Sciatic nerve (tissue), 2 donors: ENCODE measurements at places on chromosomes 6 and 20.

DNA sequence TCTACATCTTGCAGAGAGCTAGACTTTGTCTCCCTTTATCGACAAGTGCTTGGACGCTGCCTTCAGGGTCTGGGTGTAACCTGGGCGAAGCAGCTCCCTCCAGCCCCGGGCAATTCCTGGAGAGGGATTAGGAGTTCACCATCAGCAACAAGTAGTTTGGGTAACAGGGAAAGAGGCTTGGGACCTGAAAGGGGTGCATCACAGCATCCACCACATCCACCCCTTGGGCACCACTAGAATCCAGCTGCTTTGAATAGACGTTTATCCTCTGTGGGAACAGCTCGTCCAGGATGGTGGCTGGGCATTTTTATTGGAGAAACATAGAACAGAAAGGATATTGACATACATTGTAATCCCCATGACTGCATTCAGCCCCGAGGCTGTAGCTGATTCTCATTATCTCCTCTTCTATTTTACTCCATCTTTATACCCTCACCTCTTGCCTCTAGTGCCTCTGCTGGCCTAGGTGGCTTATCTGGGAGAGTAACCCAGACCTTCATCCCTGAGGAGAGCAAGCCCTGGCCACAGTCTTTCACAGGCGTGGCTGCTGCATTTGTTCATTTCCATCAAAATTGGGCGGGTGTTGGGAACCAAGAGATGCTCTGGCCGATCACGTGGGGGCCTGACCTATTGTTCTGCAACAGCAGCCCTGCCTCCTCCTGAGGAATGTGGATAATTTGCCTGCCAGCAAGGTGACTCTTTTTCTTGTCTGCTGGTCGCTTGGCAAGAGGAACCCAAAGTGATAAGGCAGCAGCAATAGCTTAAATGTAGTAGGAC lies 109.2 kb upstream of the RALGAPA2 start:
- DNase-seq, result no peak

DNA sequence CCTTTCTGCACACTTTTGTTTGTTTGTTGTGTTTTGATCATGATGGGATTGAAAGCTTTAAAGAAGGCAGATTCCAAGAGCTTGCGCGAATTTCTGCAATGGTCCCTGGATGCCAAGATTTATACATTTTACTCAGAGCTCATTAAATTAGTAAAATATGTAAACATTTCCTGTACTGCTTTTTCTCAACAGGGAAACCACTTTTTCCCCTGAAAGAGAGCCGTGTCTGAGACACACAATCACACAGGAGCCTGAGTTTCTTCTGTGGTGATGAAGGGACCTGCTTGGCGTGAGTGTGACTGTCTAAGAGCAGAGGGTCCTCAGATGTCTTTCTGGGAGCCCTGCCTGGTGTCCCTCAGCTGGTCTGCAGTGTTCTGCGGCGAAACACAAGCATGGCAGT lies 12.1 kb upstream of the TAGAP start:
- no peak for DNase-seq

DNA sequence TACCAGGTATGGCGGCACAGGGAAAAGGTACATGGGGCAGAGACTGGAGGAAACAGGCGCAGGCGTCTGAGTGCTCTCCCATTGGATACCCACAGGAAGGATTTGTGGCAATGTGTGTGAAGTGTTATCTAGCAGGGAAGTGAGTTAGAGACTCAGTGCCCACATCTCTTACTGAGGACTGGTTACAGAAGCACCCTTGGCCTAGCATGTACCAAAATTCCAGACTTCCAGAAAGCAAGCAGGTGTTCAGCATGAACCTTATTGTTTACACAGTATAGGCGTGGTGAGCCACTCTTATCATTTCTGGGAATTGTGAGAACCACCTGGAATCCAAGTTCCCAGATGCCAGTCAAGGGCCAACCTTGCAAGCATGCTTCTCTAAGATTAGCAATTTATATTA lies 14.2 kb downstream of the MANBAL start:
- DNase-seq, result no peak

GRCh38 chr20:5674176-5674660 lies 76.0 kb upstream of the SHLD1 start:
- DNase-seq, result no peak

DNA sequence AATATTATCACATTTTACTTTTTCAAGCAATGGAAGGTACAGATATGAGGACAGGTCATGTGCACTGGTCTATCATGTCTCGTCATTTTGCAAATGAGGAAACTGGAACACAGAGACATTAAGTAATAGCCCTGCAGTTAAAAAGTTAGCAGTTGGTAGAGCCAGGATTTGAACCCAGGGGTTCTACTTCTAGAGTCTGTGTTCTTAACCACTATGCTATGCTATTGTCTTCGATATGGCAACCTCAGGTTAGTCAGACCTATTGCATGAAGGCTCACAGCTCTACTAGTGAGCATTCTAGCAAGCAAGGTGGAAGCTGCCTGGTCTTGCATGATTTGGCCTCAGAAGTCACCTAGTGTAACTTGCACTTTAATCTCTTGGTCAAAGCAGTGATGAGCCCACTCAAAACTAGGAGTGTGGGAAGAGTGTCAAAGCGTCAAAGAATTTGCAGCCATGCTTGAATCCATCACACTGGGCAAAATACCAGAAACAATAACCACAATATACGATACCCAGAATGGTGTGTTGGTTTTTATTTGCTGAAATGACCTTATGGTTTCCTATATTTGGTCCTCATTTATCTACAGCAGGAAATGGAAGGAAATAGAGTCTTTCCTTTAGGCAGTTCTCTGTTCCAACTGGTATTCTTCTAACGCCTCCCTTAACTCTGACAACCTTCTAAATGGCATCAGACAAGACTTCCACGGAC lies 20.4 kb upstream of the BMP2 start:
- no peak for DNase-seq

GRCh38 chr6:164167873-164168405 lies 753.4 kb downstream of the QKI start:
- DNase-seq, result no peak

- DNase-seq, result no peak
Measured at GRCh38 chr6:54112151-54112650, 958 bp downstream of the MLIP start.

DNA sequence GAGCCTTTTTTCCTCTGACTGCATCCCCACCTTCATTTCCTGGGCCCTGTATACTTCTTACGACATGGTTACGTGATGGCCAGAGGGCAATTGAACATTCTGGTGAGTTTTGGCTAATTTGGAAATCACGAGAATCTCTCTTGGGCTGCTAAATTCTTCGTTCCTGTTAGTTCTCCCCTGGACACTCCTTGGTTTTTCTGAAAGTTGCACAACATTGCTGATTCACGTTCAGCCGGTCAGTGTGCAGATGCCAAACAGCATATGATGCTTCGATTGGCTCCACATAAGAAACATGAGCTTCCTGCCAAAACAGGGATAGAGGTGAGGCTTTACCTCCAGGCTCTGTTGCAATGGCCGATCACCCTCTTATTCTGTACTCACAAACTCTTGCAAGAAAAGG lies 119.4 kb upstream of the LY86 start:
- DNase-seq, result no peak

DNA sequence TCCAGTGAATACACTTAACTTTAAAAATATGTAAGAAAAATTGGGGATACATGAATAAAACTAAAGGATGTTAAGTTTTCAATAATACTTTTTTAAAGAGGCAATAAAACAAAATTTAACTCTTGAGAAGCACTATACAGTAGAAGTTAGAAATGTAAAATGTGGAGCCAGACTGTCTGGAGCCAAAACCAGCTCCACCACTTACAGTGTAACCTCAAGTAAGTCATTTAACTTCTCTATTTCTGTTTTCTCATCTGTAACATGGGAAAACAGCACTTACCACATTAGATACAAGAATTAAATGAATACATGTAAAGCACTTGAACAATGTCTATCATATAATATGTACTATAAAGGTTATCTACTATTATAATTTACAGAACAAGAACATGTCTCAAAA lies 6.7 kb downstream of the ATG5 start:
- no peak for DNase-seq

DNA sequence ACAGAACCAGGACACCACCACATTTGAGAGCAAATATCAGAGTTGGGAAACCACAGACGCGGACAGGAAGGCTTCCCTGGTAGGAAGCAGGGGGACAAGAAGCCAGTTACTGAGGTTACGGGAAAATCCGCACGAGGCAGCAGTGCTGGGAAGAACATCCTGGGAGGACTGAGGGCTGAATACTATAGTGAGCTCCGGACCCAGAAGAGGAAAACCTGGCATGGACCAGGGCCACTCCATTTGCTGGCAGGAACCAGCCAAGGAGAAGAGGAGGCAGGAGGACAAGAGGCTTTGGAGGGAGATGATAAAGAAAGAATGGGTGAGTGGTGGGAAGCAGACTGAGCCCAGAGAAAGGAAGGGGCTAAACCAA lies 6.1 kb upstream of the DSN1 start:
- no peak for DNase-seq

GRCh38 chr6:27419363-27419762 lies 30.8 kb downstream of the ZNF391 start:
- DNase-seq, result no peak

- no peak for DNase-seq
Measured at GRCh38 chr6:152232501-152233151, 404.5 kb downstream of the SYNE1 start.

DNA sequence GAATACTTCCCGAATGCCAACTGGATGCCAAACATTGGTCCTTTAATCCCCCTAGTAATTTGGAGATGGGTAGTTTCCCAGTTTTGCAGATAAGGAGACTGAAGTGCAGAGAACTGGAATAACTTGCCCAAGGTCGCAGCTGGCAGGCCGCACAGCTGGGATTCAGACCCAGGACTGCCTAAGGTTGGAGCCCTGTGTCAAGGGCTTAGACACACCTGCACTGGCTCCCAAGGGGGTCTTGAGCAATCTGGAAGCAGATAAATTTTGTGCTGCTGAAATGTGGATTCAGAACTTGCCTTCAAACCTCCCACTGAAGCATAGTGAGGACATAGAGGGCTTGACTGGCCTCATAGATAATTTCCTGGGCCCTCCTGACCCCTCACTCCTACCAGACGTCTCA lies 30.5 kb downstream of the FOXP4 start:
- no peak for DNase-seq

DNA sequence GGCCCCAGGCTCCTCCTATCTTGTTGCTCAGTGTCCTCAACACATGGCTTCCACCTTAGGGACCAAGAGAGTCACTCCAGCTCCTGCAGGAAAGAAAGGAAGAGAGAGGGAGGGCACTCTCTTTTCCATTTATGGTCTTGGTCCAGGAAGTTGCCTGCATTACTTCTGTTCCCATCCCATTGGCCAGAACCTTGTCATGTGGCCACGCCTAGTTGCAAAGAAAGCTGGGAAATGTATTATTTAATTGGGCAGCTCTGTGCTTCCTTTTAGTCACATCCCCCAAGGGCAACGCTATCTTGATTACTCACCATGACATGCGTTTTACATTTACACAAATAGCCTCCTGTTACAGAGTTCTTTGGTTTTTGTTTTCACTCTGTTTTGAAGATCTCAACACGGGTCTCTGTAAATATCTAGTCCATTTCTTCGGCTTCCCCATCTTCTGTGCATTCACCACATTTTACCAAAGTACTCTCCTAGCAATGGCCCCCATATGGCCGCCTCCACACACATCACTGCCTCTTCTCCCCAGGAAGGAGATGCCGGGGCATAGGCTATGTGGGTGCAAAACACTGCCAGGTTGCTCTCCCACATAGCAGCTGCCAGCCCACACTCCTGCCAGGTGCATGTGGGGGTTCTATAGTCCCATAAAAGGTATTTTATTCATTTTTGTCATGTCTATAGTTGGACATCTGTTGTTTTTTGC lies 35.7 kb upstream of the ZMYND8 start:
- no peak for DNase-seq

DNA sequence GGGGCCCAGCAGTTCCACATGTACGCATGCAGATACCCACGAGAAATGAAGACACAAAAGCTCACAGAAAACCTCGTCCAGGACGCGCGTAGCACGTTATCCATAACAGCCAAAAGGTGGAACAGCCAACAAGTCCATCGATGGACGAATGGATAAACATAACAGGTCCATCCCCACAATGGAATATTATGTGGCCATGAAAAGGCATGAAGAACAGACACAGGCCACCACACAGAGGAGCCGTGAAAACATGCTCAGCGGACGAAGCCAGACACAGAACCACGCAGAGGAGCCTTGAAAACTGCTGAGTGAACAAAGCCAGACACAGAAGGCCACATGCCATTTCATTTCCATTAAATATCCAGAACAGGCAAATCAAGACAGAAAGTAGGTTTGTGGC lies 38.0 kb downstream of the SLC2A4RG start:
- DNase-seq, result no peak

GRCh38 chr6:6284221-6284966 lies 36.1 kb downstream of the F13A1 start:
- no peak for DNase-seq

GRCh38 chr6:112761740-112762139 lies 414.6 kb downstream of the RFPL4B start:
- no peak for DNase-seq

- DNase-seq, result no peak
Measured at GRCh38 chr6:113739041-113739655, 118.0 kb upstream of the MARCKS start.

GRCh38 chr20:41411391-41411847 lies 44.8 kb upstream of the EMILIN3 start:
- DNase-seq, result no peak

DNA sequence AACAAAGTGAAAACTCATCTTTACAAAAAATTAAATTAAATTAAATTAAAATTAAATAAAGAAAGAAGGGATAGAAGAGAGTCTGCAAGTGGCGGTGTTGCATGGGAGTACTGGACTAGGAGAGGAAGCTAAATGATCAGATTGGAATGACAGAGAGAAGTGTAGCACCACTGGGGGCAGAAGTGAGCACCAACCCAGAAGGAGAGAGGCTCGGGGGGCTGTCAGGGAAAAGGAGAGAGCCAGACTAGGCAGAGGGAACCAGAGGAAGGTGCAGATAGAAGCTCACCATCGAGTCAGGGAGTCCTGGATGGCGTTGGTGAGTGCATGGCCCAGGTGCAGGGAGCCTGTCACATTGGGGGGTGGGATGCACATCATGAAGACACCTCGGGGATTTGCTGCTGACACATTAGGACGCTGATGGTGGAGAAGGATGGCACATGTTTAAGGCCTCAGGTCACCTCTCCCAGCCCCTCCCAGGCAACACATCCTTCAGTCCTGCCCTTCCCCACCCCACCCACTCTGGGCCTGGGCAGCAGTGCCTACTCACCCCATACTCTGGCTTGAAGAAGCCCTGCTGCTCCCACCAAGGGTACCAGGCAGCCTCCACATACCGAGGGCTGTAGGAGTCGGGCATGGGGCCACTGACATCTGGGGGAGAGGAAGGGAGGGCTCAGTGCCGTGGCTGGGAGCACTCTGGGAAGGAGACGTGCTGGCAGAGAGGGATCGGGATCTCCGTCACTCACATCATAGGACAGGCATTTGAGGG lies 4.0 kb downstream of the VARS1 start:
- no peak for DNase-seq

- no peak for DNase-seq
Measured at GRCh38 chr6:21270636-21271201, 322.8 kb upstream of the SOX4 start.

- DNase-seq, result no peak
Measured at GRCh38 chr6:37538107-37538506, 38.4 kb upstream of the CCDC167 start.

- DNase-seq, result no peak
Measured at GRCh38 chr6:132736239-132736638, 21.5 kb downstream of the VNN2 start.

GRCh38 chr6:89454300-89454699 lies 21.3 kb downstream of the ANKRD6 start:
- no peak for DNase-seq

GRCh38 chr6:165970001-165970400 lies 197.7 kb downstream of the TBXT start:
- DNase-seq, result no peak
